ENCODE measurements at places on chromosomes 12 and 14. TPM values are rescaled to one million over a fixed set of nuclear protein-coding genes. Genes with fewer than 3 reads are reported as not detected.

GRCh38 chr12:82651489-82651888 lies 35.2 kb upstream of the TMTC2 start:
- no peak for DNase-seq
- no peak overlapping the region for H3K27ac ChIP-seq
- H3K4me3 ChIP-seq: no peak overlapping the region
- H3K4me1 ChIP-seq: no peaks in the 10 kb centered on the region
- no peaks in the 10 kb centered on the region for H3K27me3 ChIP-seq

GRCh38 chr12:109115758-109116610 lies at the start of gene ACACB:
Gene ACACB (plus strand): TSS chr12:109116587. CDS start chr12:109139406, 22,819 bp downstream.
- H3K36me3 ChIP-seq: no peaks in the 10 kb centered on the region
- H3K4me1 ChIP-seq: peaks cover 15% of the 10 kb centered on the region
- peak within 1 kb of the TSS; percentile 85 for H3K27ac ChIP-seq
- H3K27me3 ChIP-seq: no peaks in the 10 kb centered on the region
- DNase-seq: peak; percentile 53

- H3K27ac ChIP-seq: no peak overlapping the region
- no peak overlapping the region for H3K4me3 ChIP-seq
- no peaks in the 10 kb centered on the region for H3K27me3 ChIP-seq
- DNase-seq: no peak
- H3K36me3 ChIP-seq: no peaks in the 10 kb centered on the region
Observed at GRCh38 chr14:93047661-93048060, 68.1 kb downstream of the ITPK1 start.

GRCh38 chr12:19039515-19039914 lies 90.0 kb upstream of the PLEKHA5 start:
- H3K27me3 ChIP-seq: no peaks in the 10 kb centered on the region
- H3K4me3 ChIP-seq: no peak overlapping the region
- H3K4me1 ChIP-seq: no peaks in the 10 kb centered on the region

DNA sequence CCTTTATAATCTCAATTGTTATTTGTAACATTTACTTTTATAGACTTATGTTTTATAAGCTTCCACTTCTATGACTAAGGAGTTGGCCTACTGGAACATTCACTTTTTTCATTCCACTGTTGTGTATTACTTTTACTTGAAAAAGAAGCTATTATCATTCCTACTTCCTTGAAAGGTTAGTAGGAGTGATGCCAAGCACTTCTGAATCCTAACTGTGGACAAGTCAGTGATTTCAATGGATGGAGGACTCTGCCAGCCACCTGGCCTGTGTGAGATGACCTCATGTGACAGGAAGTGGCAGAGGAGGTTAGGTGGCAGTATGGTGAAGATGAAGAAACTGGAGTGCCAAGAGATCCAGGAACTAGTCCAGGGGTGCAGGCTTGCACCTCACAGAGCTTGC lies 46.0 kb downstream of the TECPR2 start:
- H3K27ac ChIP-seq: no peak overlapping the region
- H3K4me3 ChIP-seq: no peak overlapping the region
- H3K27me3 ChIP-seq: no peaks in the 10 kb centered on the region
- peaks cover 5% of the 10 kb centered on the region for H3K36me3 ChIP-seq
- DNase-seq: no peak

The DHRS2 gene
- total RNA-seq: 0.56 TPM

- H3K4me1 ChIP-seq: peaks cover 7% of the 10 kb centered on the region
- H3K27ac ChIP-seq: peak overlapping the region; percentile 35
Observed at GRCh38 chr12:97567619-97568110, 105.1 kb downstream of the RMST start.

DNA sequence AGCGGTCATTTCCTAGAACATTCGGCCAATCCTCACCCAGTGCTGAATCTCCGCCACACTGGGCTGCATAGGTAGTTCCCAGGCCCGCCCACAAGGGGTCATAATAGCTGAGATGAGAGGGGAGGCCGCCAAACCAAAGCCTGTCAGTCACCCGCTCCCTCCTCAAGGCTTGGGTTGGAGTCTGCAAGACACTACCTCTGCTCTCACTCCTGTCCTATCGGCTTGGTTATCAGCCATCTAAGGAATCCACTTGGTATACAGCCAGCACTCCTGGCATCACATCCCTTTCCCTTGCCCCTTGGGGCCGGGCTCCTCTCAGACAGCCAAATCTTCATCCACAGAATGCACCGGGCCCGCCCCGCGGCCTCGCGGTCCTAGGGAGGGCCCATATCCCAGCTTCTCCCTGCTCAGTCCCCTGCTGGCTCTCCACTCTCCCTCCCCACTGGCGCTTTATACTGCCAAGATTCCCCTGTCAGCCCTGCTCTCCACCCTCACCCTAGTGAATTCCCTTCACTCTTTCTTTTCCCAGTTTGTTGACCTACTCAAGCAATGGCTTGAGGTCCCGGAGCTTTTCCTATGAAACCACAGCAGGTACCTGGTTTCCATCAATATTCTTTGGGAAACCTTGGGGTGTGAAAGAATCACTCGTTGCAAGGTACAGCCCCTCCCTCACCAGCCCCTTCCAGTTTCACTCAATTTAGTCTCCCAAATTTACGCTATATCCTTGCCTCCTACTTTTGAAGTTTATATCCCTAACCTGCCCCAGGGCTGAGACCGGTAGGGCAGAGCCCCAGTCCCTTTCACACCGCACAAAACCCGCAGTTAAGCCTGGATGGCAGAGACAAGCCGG lies 1.4 kb downstream of the IFFO1 start:
- H3K27me3 ChIP-seq: no peaks in the 10 kb centered on the region
- peaks cover 5% of the 10 kb centered on the region for H3K36me3 ChIP-seq
- H3K4me3 ChIP-seq: peak overlapping the region; percentile 95
- H3K4me1 ChIP-seq: peaks cover 43% of the 10 kb centered on the region

DNA sequence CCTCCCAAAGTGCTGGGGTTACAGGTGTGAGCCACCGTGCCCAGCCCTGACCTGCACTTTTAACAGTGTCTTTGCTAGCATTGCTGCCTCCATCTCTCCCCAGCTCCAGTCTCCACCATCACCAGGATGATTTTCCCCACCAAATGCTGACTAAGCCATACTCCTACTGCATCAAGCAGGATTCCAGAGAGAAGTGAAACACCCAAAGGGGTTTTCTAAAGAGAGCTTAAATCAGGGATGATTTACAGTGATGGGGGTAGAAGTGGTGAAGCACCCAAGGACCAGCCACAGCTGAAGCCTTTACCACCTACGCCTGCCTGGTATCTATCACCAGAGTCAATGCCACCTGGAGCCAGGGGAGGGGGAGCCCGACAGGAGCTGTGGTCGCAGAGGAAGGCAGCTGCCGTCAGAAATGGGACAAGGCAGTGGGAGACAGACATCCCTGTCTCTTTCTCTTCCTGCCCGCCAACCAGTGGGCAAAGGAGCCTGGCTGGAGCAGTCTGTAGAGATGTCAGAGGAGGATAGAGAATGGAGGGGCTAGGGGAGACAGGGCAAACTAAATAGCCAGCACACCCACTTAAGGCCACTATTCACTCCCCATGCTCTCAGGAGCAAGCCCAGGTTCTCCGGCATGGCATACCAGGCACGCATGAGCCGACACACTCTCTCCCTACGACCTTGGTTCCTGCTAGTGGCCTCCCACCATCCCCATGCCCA lies 22.4 kb upstream of the CD9 start:
- H3K4me3 ChIP-seq: no peak overlapping the region
- peaks cover 13% of the 10 kb centered on the region for H3K4me1 ChIP-seq
- H3K36me3 ChIP-seq: no peaks in the 10 kb centered on the region
- no peak for DNase-seq
- H3K27ac ChIP-seq: no peak overlapping the region
- H3K27me3 ChIP-seq: no peaks in the 10 kb centered on the region
